ENCODE measurements at places on chromosomes 13 and 19.

DNA sequence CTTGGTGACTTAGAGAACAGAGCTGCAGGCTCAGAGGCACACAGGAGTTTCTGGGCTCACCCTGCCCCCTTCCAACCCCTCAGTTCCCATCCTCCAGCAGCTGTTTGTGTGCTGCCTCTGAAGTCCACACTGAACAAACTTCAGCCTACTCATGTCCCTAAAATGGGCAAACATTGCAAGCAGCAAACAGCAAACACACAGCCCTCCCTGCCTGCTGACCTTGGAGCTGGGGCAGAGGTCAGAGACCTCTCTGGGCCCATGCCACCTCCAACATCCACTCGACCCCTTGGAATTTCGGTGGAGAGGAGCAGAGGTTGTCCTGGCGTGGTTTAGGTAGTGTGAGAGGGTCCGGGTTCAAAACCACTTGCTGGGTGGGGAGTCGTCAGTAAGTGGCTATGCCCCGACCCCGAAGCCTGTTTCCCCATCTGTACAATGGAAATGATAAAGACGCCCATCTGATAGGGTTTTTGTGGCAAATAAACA, 9.9 kb downstream of the APOC1 start:
- DNase-seq: no peak

DNA sequence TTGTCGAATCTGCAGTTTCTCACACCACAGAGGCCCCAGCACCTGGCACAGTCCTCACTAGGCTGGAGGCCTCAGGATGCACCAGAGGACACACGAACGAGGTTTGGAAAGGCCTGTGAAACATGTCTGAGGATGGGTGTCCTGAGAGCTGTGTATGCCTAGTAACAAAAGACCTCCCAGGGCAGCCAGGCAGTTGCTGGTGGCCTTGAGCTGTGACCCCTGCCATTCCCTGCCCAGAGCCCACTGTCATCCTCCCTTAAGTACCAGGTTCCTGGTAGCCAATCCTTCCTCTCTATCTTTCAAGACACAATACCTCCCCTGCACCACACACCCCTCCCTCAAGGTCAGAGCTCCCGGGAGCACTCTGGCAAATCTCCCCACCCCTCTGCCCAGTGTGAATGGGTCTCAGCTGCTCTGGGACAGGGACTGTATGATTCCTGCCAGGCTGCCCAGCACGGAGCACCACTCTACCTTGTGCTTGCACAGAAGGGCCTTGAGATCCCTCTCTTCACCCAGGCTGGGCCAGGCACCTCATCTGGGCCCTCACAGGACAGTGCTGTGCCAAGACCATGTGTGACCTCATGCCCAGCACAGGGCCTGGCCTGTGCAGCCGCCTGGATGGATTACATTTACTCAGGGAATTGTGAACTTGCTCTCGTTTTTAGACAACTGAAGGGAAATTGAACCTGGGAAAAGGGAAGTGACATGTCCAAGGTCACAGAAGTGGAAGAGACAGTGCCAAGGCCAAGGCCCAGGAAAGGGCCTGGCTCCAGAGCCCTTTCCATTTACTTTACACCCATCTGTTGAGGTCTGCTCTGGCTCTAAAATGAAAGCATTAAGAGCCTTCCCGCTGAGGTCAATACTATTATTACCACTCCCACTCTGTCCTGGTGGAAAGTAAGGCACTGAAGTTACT, 2.2 kb downstream of the ZNF787 start:
- no peak for DNase-seq

DNA sequence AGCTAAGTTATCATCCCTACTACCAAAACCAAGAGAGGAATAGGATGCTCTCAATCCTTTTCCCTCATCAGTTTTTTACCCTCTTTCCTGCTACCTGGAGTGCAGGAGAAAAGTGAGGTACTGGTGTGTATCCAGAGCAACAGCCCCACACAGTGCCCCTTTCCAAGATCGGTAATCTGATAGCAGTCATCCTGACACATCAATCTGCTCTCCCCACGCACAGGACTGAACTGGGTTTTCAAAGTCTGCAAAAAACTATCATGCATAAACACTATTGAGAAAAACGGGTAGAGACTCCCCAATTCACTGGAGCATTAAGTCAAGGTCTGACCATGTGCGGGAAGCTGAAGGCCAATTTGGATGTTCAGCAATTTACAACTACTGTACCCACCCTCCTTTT, 284.8 kb downstream of the RBM26 start:
- DNase-seq: no peak

DNA sequence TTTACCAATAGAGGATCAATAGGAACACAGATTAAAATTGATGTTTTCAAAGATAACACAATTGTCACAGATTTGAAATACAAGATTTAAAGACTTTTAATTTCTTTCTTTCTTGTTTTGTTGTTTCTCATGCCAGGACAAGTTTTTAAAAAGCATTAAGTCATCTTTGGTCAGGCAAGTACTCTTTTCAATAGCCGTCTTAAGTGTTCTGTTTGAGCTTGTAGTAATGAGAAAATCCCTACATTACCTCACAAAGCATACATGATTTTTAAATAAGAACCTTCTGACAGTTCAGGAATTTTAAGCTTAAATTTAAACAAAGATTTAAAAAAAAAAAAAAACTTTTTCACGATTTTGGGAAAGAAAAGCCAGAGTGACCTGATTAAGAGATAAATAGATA, 216.3 kb upstream of the PRR20A start:
- DNase-seq: no peak

- no peak for DNase-seq
Observed at GRCh38 chr13:64158908-64159307, 2743.3 kb upstream of the PCDH20 start.

- peak; percentile 47 for DNase-seq
Observed at GRCh38 chr13:102580552-102581169, 16.1 kb upstream of the TPP2 start.

- no peak for DNase-seq
Observed at GRCh38 chr13:100722517-100722916, 47.9 kb upstream of the TMTC4 start.
